Fibroblast of lung (primary cell): ENCODE measurements at places on chromosomes 12 and 14. TPM values are rescaled to one million over a fixed set of nuclear protein-coding genes. Genes with fewer than 3 reads are reported as not detected.

DNA sequence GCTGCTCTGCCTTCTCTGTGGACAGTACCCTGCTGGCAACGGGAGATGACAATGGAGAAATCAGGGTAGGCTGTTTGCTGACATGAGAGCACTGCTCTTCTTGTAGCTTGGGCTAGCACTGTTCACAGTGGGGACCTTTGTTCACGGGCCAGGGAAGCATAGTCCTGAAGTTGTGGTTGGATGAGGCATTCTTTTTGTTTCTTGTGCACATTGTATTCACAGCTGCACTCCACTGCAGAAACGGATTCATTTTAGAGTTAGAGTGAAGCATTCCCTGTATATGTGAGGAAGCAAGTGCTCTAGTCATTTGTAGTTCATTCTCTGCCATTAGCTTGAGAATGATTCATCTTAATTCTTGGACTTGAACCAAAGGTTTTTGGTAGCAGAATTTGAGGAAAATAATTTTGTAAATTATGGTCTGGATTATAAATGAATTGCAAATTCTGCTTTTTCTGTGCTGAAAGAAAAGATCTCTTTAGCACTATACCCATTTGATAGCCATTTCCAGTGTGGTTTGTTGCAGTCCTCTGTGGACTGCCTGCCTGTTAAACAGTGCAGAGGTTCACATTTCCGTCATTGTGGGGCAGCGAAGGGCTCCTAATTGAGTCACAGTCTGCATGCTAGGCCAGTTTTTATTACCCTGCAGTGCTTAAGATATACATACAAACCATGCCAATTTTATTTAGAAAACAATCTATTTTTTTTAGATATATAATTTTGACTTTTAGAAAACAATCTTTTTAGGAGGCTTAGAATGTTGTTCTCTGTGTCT is 80.6 kb downstream of the APAF1 start:
- peak; percentile 83 for DNase-seq

GRCh38 chr14:28098856-28099255 is 667.7 kb upstream of the FOXG1 start:
- no peak for DNase-seq

- peak; percentile 36 for DNase-seq
These were observed 75.9 kb downstream of the DACT1 start for GRCh38 chr14:58713677-58714076.

DPF3 gene
- 7.6 and 11.1 TPM in 2 replicates for polyA plus RNA-seq

GRCh38 chr14:71472356-71473340 is 459.6 kb upstream of the RGS6 start:
- peak; percentile 55 for DNase-seq

DNA sequence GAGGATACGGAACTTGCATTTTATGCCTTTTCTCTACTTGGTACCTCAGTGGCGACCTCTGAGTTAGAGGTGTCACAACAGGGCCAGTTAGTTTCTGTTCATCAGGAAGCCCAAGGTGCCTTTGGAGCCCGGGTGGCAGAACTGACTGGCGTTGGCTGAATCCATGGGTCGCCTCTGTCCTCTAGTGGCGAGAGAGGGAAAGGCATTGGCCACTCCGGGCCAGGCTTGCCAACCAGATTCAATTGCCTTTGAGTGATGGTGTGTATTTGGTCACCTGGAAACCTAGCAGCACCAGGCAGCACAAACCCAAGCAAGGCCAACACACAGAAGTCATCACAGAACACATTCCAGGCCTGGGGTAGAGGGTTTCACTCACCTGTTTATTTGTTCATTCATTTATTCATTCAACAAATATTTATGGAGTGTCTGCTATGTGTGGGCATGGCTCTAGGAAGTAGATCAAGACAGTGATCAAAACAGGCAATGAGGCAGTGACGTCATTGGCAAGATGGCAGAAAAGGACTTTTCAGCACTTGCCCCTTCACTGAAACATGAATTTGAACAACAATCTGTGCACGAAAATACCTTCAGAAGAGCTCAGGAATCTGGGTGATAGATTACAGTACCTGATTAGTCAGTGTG is 40.5 kb upstream of the KCNA5 start:
- peak; percentile 51 for DNase-seq

DNA sequence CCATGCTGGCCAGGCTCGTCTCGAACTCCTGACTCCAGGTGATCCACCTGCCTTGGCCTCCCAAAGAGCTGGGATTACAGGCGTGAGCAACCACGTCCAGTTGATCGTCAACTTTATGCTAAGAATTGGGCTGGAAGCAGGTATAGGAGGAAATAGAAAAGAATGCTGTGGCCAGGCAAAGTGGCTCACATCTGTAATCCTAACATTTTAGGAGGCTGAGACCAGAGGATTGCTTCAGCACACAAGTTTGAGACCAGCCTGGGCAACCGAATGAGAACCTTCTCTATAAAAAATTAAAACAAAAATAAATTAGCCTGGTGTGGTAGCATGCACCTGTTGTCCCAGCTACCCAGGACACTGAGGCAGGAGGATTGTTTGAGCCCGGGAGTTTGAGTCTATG is 37.1 kb upstream of the SNX6 start:
- DNase-seq: no peak

GRCh38 chr14:100453930-100454329 is 130.8 kb downstream of the SLC25A47 start:
- no peak for DNase-seq

- DNase-seq: no peak
These were observed 10.4 kb upstream of the ACVR1B start for GRCh38 chr12:51941011-51941581.

- DNase-seq: no peak
These were observed 112.3 kb downstream of the PAPOLA start for GRCh38 chr14:96614481-96614881.

DNA sequence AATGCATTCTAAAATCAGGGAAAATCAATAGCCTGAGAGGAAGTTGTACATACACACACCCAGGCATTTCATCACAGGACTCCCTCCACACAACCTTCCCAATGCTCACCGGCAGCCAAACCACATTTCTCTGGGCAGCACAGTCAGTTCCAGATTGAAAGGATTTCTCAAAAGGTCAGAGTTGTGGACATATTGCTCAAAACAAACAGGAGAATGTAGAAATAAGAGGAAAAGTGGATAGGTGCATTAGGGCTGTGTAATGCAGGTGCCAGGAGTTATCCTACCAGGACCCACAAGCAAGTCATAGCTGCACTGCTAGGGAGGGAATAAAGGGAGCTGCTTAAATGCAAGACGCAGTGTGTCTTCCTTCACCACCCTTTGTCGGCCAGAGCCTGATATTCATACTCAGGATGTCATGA is 62.9 kb downstream of the GCH1 start:
- DNase-seq: peak; percentile 22

MYH6 gene
- not detected in 2 replicates for polyA plus RNA-seq

- DNase-seq: no peak
These were observed 100.6 kb upstream of the TBX3 start for GRCh38 chr12:114784526-114784925.

DNA sequence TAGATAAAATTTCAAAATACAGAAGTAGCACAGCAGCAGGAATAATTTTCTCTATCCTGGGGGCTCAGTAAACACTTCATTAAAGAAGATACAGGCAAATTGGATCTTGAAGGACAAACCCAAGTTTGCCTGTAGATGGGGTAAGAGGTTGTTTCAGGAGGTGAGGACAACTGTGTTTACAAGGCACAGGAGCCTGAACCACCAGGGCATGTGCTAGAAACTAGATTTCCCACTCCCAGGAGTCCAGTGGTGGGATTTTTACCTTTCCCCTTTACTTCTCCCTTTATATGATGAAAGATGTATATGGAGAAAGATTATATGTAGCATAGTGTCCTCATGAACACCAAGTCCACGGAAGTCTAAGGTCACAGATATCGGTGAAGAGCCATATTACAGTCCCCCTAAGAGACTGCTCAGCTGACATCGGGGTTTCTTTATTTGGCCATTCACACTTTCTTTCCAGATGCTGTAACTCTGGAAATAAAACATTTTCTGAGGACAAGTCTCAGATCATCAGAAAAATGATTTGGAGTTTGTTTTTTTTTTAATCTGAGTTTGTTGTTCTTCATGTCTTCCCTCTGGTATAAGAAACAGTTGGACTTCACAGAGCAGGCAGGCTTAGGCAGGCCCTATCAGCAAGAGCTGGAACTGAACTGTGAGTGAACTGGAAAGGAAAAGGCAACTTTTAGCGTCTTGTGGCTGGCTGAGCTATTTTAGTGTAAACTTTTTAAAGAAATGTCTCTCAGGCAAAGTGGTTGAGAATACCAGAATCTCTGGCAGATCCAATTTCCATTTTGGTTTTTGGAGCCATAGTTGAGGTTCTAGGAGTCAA is 8.0 kb upstream of the EVL start:
- peak; percentile 39 for DNase-seq

DNA sequence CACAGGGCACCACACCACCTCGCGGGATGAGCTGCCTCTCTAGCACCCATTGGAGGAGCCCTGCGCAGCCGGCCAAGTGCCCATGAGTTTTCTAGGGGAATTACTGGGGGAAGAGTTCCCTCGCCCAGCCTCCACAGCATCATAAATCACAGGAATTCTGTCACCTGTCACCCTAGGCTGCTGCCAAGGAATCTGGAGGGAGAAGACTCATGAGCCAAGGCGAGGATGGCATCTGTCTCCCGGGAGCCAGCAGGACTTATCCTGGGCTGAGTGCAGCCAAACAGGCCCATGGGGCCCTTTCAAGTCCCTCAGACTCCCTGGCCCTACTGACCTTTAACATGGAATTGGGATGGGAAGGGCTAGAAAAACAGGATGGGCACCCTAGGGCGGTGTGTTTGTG is 7.8 kb upstream of the OTUB2 start:
- no peak for DNase-seq

GRCh38 chr12:53218551-53219291 is 11.7 kb upstream of the ITGB7 start:
- peak; percentile 25 for DNase-seq

GRCh38 chr14:32047791-32048190 is 29.3 kb upstream of the ARHGAP5 start:
- peak; percentile 12 for DNase-seq

GRCh38 chr12:92445253-92446082 is 257.3 kb upstream of the PLEKHG7 start:
- no peak for DNase-seq

GRCh38 chr12:26566675-26567074 is 266.3 kb downstream of the ITPR2 start:
- DNase-seq: peak; percentile 44

KRT78 gene
- polyA plus RNA-seq: not detected in 2 replicates

LDHB gene
- 905 and 941 TPM in 2 replicates for polyA plus RNA-seq

DNA sequence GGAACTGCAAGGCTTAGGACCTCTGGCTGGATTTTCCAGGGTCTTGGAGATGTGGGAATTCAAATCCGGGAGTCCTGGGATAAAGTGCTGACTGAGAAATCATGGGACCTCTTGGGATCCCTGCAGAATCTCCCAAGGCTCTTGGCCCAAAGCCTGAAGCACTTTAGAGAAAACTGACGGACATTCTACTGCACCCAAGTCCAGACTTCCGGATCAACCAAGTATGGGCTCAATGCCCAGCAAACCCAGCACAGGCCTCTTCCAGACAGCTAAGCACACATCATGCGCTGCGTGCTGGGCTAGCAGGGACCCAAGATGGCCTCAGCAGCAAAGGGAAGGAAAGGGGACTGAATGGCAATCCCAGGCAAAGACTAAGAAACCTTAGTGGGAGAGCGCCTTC is 85.0 kb downstream of the ACTN1 start:
- peak; percentile 47 for DNase-seq

DNA sequence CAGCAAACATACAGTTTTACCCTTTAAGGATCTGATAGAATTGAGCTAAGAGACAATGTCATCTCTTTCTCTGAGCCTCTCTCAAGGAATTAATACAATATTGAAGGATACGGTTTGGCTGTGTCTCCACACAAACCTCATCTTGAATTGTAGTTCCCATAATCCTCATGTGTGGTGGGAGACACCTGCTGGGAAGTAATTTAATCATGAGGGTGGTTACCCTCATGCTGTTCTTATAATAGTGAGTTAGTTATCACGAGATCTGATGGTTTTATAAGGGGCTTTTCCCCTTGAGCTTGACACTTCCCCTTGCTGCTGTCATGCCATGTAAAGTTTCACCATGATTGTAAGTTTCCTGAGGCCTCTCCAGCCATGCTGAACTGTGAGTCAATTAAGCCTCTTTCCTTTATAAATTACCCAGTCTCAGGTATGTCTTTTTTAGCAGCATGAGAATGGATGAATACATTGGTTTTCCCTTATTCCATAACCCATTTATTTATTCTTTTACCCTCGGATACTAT is 47.6 kb downstream of the TMEM30B start:
- DNase-seq: no peak

DDX54 gene
- polyA plus RNA-seq: 20.5 and 33.7 TPM in 2 replicates

GRCh38 chr14:71521238-71522135 is 410.7 kb upstream of the RGS6 start:
- DNase-seq: no peak

- DNase-seq: peak; percentile 73
These were observed at the start of gene RASSF8 for GRCh38 chr12:25958428-25959070. Gene RASSF8, plus strand, starts transcription at chr12:25958682. Its CDS starts 96,662 bp downstream, at chr12:26055344.

- DNase-seq: no peak
These were observed 786 bp upstream of the TSFM start for GRCh38 chr12:57781801-57782200.

GRCh38 chr12:4281173-4281654 is 7.7 kb downstream of the CCND2 start:
- no peak for DNase-seq

DNA sequence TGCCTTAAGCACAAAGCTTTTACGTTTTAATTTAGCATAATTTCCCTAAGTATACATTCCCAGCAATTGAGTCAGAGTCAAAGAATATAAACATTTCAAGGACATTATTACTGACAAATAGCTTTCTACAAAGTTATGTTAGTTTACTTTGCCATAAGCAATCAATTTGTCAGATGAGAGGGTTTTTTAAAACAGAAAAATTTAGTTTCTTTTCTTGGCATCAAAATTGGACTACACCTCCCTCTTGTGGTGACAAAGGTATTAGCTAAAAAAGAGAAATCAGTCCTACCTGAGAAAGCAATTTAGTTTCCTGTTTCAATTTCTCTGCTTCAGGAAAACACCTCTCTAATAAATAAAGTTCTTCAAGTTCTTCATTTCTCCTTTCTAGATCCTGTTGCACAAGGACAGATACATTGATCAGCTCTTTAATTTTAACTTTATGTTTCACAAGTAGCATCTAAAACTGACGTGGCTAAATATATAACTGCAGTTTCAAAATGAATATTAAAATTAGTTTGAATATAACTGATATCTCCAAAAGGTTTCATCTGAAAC is 39.9 kb downstream of the DNAI7 start:
- peak; percentile 33 for DNase-seq

TEX52 gene
- not detected in 2 replicates for polyA plus RNA-seq
